ENCODE measurements at places on chromosomes 7 and 10. TPM values are rescaled to one million over a fixed set of nuclear protein-coding genes. Genes with fewer than 3 reads are reported as not detected.

AQP1 gene
- 44.6 TPM for total RNA-seq

DNA sequence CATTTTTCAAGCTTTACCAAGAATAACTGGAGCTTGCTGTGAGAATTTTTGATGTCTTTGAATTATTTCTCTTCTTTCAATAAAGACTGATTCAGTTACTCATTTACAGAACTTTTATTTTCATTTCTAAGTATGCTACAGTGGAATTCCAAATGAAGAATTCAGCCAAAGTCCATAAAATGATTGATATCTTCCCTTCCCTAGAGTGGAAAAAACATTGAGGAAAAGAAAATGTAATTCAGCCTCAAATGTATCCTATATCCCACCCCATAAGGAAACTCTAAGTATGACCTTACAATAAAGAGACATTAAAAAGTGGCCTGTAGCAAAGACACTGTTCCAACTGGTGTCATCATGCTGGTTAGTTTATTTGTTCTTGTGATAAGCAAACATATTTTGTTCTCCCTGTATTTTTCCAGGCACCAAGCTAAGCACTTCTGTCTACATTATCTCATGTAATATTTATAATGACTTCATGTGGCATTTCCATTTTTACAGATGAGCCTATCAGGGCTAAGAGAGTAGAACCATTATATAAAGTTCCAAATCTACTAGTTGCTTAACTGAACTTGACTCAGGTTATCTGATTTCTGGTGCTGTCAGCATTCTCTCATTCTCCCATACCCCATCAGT lies 450.4 kb downstream of the NEBL start:
- peak; percentile 4 for DNase-seq

FEZF1 gene
- not detected for total RNA-seq

DNA sequence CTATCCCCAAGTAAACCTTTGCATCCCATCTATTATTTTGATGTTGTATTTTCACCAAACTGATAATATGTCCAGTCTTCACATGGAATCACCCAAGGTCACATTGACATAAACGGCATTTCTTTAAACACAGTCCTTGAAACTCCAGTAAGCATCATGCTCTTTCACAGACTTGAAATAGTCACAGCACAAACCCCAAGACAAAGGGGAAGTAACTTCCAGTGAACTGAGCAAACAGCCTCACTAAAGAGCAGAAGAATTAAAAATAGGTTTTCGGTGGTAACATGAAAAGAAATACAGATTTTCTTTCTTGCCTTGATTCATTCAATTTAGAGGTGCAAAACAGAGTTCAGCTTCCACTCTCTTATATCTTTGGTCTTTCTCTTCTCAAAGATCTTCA lies 253.7 kb downstream of the SFMBT2 start:
- no peak for DNase-seq

SH2B2 gene
- total RNA-seq = 2.0 TPM

DNA sequence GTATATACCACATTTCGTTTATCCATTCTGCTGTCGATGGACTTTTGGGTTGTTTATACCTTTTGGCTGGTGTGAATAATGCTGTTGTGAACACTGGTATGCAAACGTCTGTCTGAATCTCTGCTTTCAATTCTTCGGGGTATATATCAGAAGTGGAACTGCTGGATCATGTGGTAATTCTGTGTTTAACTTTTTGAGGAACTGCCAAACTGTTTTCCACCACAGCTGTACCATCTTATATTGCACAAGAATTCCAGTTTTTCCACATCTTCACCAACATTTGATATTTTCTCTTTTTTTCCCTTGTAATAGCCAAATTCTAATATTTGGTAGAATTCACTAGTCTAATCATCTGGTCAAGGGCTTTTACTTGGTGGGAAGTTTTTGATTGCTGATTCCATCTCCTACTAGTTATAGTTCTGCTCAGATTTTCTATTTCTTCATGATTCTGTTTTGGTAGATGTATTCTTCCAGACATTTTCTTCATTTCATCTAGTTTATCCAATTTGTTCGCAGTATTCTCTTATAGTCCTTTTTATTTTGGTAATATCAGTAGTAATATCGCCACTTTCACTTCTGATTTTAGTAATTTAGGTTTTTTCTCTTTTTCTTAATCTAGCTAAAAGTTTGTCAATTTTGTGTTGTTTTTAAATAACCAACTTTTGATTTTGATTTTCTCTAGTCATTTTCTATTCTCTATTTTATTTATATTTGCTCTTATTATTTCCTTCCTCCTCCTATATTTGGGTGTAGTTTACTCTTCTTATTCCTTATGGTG lies 271.2 kb downstream of the ZEB1 start:
- no peak for DNase-seq

DNA sequence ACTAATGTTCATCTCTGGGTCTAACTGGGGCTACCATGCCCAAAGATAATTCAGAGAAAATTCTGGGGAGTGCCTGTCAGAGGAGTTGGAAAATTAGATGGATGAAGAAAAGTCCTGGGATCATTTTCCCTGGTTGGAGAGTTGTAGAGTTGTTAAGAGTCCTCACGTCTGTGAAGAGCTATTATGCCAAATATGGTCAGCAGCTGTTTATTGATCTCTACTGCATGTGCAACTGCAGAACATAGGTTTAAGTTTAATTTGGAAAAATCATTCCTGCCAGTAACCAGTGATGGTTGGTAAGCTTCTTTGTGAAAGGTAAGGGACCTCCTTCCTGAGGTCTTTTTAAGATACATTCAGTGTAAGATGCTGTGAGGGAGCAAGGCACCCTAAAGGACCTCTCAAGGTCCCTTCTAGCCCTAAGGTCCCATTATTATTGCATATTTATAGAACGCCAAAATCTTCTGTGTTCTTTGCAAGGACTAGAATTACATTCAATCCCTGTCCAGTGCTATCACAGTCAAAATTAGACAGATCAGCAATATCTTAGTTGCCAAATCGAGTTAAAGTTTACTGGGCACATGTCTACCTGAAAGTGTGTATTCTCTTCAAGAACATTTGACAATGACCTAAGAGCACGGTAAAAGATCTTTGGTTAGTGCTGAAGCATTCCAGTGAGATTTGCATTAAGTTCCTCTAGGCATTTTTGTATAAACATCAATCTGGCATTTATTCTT lies 62.7 kb downstream of the VTI1A start:
- no peak for DNase-seq

DNA sequence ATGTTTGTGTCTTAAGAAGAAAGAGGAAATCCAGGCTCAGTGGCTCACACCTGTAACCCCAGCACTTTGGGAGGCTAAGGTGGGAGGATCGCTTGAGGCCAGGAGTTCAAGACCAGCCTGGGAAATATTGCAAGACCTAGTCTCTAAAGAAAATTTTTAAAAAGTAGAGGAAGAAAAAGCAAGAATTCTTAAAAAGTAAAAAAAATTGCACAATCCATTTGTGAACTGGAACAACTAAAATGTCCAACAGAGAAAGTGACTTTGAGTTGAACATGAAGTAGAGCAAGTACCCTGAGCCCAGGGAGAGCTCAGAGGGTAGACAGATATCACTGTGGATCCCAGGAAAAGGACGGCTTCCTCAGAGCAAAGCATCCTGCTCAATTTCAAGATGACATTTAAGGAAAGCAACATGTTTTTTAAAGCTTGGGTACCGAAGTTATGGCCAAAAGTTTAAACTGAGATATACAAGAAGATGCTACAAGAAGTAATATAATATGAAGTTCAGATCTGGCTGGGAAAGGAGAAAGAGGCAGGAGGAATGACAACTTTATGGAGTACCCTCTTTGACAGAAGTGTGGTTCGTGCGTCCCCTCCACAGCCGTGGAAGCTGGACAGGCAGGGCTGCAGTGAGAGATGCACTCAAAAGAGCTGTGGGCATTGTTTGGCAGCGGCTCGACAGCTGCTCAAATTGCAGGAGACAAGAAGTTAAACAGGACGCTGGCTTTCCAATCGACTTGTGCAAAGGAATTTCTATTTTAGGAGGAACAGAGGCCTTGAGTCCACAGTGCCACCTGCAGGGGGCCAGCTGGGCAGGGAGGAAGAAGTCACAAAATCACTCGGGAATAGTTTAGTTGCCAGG lies 201.3 kb downstream of the JCAD start:
- DNase-seq = peak; percentile 89

GRCh38 chr7:105131890-105132289 lies 117.9 kb downstream of the KMT2E start:
- DNase-seq = no peak

- DNase-seq = no peak
Observed at GRCh38 chr7:1242256-1242605, 9.6 kb downstream of the UNCX start.

GPR158 gene
- 0.33 TPM for total RNA-seq

- DNase-seq = peak; percentile 14
Observed at GRCh38 chr7:112132051-112132694, 74.0 kb downstream of the DOCK4 start.

- no peak for DNase-seq
Observed at GRCh38 chr10:60246382-60246781, 143.3 kb downstream of the ANK3 start.

DNA sequence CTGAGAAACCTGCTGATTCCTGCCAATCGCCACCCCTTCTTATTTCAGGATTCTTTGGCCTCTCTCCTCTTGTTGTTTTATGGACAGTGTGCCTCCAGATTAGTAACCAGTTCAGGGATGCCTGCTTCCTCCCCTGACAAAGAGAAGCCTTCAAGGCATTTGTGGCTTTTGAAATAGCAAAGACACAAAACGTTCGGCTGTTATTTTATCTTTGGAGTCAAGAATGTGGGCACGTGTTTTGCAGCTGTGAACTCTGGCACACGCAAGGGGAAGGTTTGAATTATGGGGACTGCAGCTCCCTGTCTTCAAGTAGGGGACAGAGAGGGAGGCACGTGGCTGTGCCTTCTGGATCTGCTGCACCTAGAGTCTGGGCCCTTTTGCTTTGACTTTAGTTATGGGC lies 157.9 kb upstream of the GRB10 start:
- DNase-seq = peak; percentile 61

- no peak for DNase-seq
Observed at GRCh38 chr10:129963641-129964501, at the start of gene EBF3. Gene EBF3, minus strand, starts transcription at chr10:129964274. Its CDS starts 506 bp downstream, at chr10:129963768.

- no peak for DNase-seq
Observed at GRCh38 chr10:131706476-131706875, 194.3 kb upstream of the PPP2R2D start.

GRCh38 chr7:106774768-106775551 lies 90.1 kb upstream of the PIK3CG start:
- peak; percentile 29 for DNase-seq

SEMA3E gene
- total RNA-seq = 2.0 TPM

ARHGEF5 gene
- 3.9 TPM for total RNA-seq

DNA sequence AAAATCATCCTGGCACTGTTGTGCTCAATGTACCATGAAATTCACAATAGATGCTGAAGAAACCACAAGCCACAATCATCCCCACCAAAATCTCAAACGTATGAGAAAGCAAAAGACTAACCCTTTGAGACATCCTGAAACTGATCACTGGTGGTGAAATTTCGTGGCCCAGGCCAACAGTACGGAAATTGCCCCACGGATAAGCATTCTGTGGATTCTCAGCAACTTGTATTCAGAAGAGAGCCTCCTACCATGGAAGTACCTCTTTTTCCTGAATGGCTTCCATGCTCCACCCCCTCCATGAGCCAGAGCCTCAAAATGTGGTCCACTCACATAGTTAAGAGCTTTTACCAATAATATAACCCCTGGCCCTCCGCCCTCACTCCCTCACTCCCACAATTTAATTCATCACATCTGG lies 163.9 kb upstream of the AUTS2 start:
- DNase-seq = peak; percentile 97

Data from fibroblast of lung (primary cell).